ENCODE measurements at places on chromosomes 4 and X. TPM values are rescaled to one million over a fixed set of nuclear protein-coding genes. Genes with fewer than 3 reads are reported as not detected.

ATP7A gene
- total RNA-seq: 7.3 TPM

DNA sequence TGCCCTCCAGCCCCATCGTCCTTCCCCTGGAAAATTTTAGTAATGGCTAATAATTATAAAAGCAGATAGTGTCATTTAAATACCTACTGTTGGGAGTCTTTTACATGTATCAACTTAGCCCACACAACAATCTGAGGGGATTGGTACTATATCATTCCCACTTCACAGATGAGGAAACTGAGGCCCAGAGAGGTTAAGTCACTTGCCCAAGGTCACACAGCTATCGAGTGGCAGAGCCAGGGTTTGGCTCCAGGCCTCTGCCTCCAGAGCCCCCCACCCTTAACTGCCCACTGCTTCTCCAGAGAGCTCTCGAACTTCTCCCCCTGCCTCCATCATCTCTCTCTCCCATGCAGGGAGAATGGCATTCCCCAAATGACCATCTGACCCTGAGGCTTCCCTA is 7.4 kb downstream of the C4orf50 start:
- no peak for DNase-seq

- DNase-seq: no peak
Measured at GRCh38 chr4:156545003-156545785, 426.4 kb downstream of the PDGFC start.

DNA sequence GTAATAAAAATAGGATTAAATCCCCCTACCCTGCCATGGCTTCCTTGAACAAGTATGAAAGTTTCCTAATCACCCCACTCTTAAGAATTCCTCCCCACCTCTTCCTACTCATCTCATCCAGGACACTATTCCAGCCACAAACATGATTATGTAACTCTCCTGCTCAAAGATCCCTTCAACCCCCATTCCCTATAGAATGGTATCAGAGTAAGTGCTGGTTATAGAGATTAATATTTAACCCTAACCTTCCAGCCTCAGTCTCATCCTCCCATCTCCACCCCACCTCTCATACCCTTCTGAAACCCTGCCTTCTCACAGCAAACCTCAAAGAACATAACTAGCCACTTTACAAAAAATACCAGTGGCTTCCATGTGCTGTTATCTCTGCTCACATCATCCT is 155.1 kb downstream of the PPP3CA start:
- no peak for DNase-seq

DNA sequence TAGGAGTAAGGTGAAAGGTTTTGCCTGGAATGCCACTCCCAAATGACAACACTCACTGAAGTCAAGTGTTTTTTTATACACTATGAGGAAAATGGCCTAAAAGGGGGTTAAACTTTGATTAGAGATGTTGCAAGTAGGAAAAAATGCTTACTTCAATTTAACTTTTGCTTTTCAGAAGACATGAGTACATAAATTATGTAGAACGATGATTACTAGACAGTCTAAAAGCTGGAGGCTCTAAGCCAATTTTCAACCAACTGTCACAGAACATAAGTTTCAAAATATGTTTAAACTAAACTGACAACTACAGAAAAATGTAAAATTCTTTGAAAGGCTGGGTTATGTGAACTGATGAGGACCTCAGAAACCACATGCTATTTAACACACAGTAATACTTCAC is 83.4 kb downstream of the SHISA3 start:
- no peak for DNase-seq

GRCh38 chr4:68874507-68874906 is 58.7 kb downstream of the UGT2B10 start:
- DNase-seq: no peak

RENBP gene
- 17.7 TPM for total RNA-seq

SEPTIN11 gene
- total RNA-seq: 33.3 TPM

DNA sequence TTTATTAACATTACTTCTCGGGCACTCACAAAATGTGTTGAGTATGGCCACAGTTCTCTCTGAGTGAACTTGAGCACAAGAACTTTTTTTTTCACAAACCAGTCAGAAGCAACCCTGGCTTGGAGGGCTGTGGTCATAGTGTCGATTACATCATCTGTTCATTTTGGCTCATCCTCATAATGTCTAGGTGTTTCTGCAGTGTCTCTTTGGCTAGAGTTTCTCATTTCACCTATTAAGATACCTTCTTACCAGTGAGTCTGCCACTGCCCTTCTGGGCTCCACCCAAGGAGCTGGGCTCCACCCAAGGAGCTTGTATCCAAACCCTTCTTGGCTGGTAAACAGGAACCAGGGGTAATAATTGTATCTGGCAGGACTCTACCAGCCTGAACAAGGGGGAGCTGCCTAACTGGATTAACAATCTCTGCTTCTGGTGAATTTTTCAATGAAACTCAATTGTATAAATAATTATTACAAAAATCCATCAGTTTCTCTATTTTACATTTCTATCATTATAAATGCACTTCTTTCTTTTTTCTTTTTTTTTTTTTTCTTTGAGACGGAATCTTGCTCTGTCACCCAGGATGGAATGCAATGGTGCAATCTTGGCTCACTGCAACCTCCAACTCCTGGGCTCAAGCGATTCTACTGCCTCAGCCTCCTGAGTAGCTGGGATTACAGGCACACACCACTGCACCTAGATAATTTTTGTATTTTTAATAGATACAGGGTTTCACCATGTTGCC is 667.7 kb upstream of the SLIT2 start:
- DNase-seq: peak; percentile 42

GRCh38 chr4:32318926-32319325 is 1598.8 kb downstream of the PCDH7 start:
- DNase-seq: no peak

GRCh38 chrX:110081320-110081719 is 78.4 kb downstream of the TMEM164 start:
- no peak for DNase-seq

RPS6KA6 gene
- total RNA-seq: 2.7 TPM

DNA sequence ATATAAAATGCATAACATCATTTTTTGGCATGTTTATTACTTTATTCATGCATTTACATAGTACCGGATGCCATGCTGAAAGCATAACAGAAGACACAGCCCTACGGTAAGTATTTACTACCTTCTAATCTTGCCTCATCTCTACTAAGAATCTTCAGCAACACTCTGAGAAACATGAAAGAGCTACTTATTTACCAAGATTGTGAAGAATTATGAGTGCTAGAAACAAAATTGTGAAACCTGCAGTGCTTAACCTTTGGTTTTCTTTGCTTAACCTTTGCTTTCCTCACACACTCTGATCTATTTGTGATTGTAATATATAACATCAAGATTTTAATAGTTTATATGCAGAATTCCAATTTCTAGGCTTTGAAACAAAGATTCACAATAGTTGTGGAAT is 7.4 kb downstream of the ANTXR2 start:
- no peak for DNase-seq

DNA sequence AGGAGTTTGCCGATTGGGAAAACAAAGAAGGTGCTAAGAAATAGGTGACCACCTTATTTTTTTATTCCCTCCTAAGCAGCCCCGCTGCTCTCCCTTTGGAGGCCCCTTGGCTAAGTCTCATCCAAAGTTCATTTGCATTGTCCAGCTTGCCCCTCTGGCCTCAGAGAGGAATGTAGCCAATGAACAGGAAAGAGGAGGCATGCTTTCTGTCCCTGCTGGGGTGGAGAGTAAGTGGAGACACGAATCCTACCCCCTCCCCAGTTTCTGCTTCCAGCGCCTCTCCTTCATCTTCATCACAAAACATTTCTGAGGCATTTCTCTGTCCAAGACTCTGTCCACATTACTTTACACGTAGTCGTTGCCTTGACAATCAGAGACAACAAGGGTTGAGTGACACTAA is 38.7 kb downstream of the NLGN3 start:
- DNase-seq: no peak

DNA sequence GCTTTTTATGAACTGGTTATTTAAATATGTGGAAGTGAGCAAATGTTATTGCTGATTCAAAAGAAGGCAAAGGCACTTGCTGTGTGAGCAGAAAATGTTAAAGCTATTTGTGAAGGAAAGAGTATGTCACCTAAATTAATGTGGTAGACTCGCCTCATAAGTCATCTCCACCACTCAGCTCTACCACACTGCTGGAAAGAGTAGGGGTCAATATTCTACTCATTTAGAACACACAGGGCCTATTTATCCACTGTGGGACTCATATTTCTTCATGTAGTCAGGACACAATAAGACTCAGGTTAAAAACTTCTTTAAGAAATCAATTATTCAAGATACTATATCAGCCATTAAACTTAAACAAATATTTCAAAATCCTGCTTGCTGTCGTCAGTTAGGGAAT is 106.5 kb downstream of the SLC7A11 start:
- no peak for DNase-seq

DNA sequence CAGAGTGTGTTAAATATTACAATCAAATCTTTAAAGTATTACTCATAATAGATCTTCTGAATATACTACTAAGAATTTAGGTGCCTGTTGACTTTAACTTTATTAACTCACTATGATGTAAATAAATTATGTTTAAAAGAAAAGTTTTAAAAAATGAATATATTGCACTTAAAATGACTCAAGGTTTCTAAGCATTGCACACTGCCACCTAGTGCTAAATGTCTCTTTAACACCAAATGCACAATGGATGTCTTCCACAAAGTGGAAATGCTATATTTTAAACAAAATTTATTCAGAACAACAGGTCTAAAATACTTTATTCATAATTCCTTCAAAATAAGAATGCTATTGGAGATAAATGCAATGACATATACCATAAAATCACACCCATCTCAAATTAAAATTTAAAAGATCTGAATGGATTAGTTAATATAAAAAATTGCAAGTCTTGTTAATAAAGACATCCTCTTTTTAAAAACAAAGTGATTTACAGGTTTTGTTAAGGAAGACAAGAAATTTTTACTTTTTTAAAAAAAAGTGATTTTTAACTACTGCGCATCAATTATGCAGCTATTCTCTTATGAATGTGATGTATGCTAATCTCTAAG is 5.5 kb downstream of the INPP4B start:
- no peak for DNase-seq

DNA sequence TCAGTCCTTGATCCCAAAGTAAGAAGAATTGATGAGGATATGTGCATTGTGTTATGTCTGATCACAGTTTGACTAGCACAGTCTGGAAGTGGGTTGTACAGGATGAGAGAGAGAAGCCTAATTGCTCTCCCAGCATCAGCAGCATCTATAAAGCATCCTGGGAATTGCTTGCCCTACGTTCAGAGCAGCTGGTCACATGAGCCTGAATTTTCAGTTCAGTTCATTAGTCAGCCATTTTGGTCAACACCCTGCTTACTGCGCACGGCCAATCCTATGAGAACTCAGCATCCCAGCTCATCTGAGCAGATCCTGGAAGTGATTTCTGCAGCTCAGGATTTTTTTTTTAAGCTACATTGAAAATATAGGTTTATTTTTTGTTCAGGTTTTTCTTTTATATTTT is at the start of gene RUFY3:
TSS of gene RUFY3 (plus strand) at position 218 of the 400 bp plus-strand sequence. CDS start 610 bp downstream, outside the sequence.
- DNase-seq: no peak

DNA sequence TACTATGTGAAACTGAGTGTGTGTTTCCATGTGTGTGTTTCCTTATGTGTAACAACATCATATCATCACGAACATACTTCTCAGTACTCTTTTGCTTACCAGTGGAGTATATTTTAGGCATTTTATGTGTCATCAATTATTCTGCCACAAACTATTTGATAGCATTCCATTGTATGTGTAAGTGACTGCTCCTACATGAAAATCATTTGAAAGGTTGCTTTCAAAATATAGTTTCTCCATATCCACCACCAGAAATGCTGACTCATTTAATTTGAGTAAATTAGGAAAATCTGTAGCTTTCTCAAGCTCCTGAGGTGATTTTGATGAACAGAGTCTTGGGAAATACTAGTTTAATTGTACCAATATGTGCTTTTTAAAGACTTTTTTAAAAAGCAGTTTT is 376.2 kb downstream of the PCDH18 start:
- no peak for DNase-seq

ETDB gene
- not detected for total RNA-seq

- no peak for DNase-seq
Measured at GRCh38 chr4:183284965-183285364, 35.1 kb downstream of the CLDN22 start.

DNA sequence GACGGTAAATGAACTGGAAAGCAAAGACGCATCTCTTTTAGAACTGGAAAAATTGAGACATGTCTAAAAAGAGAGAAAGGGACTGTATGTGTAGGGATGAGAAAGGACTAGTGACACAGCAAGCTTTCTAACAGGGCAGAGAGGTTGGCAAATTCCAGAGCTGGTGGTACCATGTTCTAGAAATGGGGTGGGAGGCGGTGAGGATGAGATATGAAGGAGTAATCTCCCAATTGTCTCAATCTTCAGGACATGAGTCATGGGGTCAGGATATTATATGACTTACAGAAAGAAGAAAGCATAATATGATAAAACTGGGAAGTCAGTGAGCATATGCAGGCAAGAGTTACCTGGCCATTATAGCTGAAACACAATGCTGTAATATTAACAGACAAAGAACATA is 14.2 kb downstream of the TAB3 start:
- no peak for DNase-seq

DNA sequence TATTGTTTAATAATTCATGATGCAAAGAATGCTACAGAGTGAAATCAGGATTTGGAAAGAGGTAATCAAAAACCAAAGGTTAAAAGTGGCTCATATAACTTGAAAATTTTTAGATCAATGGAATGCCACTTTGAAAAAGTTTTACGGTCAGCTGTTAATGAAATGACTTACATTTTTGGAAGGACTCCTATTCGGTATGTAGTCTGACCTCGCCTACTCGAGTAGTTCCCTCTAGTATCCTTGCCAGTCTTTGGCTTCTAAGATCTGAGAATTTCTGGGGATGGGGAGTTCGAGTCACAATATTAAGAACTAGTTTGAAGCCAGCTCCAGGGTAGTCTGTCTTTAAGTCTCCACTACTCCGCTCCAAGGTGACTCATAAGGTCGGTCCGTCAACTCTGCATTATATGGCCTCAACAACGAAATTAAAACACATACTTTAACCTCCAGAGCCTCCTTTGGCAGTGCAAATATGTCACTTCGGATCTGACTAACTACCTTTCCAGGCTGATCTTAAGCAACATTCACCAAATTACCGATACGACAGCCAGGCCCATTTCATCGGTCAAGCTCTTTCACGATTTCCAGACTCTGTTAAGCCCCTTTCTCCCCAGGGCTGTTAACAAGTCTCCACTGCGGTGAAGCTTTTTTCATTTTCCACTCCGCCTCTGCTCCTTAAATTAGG is 733 bp upstream of the NAA15 start:
- DNase-seq: no peak

GRCh38 chr4:16206848-16207247 is 19.4 kb downstream of the TAPT1 start:
- DNase-seq: no peak

- no peak for DNase-seq
Measured at GRCh38 chr4:6419452-6420028, 52.9 kb downstream of the PPP2R2C start.
